ENCODE measurements at places on chromosomes 16 and 17.

GRCh38 chr17:82019690-82020571 is 2.7 kb downstream of the CENPX start:
- peak; percentile 68 for DNase-seq

- DNase-seq: no peak
Observed at GRCh38 chr16:13527332-13527731, 392.6 kb upstream of the ERCC4 start.

DNA sequence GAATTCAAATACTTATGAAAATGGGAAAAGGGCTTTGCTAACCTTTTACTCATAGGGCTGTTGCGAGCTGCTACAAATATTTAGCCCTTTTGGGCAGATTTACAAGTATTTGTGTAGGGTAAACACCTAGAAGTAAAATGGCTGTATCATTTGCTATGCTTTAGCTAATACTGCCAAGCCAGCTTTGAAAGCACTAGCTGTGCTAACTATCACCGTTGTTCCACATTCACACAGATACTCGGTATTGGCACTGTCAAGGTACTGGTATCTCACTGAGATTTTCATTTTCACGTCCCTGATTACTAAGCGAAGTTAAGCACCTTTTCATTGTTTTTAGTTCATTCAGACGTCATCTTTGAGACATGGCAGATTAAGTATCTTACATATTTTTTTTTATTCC is 84.8 kb downstream of the GLG1 start:
- no peak for DNase-seq

- DNase-seq: no peak
Observed at GRCh38 chr16:3525951-3526350, 25.1 kb downstream of the CLUAP1 start.

DNA sequence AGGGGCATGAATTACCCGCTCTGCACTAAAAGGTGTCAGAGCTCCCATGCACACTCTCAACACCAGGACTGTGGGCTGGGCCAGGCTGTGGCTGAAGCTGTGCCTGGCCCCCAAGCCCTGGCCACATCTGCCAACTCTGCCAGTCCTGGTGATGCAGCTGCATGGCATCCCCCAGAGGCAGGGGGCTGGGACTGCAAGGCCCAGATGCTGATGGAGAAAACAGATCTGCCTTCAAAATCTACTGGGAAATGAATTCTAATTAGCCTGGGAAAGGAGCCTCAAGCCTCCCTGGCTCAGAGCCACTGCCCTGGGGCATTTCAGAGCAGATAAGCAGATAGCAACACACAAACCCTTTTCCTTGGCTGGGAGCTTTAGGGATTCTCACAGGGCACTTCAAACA is 3.4 kb downstream of the CHST6 start:
- no peak for DNase-seq

GRCh38 chr16:87955302-87956097 is 4.3 kb downstream of the BANP start:
- DNase-seq: no peak
